ENCODE measurements at places on chromosomes 7 and 10. TPM values are rescaled to one million over a fixed set of nuclear protein-coding genes. Genes with fewer than 3 reads are reported as not detected.

DNA sequence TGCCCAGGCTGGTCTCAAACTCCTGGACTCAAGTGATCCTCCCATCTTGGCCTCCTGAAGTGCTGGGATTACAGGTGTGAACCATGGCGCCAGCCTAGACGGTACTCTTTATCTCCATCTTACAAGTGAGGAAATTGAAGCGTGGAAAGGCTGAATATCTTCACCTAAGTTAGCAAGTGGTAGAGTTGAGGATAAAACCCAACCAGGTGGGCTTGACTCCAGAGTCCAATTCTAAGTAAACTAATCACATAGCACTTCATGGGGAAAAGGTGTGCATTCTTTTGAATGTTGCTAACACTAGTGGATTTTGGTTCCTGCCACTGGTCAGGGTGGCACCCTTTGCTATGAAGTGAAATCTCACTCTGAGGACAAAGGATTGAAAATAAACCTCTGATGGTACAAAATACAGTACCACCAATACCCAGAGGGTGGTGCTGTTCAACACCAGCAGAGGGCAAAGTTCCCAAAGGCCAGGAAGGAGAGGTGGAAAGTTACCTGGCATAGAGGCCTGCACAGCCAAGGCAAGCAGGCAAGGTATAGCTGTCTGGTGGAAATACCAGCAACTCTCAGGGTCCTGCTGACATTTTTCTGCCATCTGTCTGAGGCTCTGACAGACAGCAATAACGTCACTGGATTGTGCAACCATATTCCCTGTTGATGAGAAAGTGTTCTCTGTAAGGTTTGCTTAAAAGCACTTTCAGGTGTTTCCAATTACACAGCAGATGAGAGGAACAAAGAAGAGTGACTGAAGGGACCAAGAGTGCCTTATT, 17.6 kb downstream of the ZDHHC16 start:
- no peaks in the 10 kb centered on the region for H3K27me3 ChIP-seq
- H3K4me3 ChIP-seq, result no peak overlapping the region
- H3K4me1 ChIP-seq, result peaks cover 11% of the 10 kb centered on the region
- peak; percentile 73 for DNase-seq

DNA sequence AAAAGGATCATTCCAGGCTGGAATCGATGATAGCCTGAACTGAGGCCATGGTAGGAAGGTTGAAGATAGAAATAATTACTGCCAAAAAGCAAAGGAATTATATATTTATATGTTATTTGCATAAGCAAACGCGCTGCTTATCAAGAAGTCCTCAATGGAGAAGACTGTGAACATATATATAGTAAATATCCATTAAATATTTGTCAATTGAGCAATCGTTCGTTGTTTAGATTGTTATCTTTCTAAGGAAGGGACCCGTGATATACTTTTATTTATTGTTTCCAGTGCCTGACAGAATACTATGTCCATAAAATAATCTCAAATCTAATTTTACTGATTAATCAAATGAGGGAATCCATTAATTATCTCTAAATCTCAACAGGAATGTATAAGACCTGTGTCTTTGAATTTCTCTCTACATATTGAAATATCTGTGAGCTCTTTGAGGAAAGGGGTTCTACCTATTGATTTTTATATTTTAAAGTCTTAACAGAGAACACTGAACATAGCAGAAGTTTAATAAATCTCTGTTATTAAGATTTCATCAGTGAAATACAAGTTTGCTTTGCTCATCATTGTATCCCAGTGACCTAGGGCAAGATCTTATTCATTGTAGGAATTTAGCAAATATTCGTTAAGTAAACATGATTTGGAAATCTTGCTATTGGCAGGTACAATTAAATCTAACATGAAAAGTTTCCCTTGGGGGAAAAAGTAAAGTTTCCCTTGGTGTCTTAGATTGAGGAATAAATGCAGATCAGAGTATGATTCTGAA, 12.0 kb upstream of the HERC4 start:
- no peak overlapping the region for H3K27ac ChIP-seq
- H3K27me3 ChIP-seq, result no peaks in the 10 kb centered on the region
- H3K36me3 ChIP-seq, result no peaks in the 10 kb centered on the region
- no peak overlapping the region for H3K4me3 ChIP-seq
- no peaks in the 10 kb centered on the region for H3K4me1 ChIP-seq

DNA sequence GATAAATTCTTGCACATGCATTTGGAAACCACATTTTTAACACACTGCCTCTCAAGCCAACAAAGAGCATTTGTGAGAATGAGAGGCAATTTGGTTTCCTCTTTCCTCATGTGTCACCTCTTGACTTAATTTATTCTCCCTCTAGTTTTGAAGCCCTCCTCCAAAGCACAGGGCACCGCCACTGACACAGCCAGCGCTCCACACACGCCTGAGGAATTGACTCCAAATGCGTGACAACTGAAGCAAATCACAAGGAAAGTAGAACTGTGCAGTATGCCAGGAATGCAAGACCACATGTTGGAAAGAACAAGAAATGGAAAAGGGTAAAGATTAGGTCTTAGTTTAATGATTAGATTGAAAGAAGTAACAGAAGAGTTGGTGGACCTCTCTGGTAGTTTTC, 173.3 kb downstream of the LSM5 start:
- H3K27ac ChIP-seq, result no peak overlapping the region
- peak; percentile 33 for DNase-seq
- no peaks in the 10 kb centered on the region for H3K27me3 ChIP-seq
- no peaks in the 10 kb centered on the region for H3K4me1 ChIP-seq
- no peaks in the 10 kb centered on the region for H3K36me3 ChIP-seq

The CDNF gene
- total RNA-seq, result 2.1 TPM

The GPR85 gene
- 0.31 TPM for total RNA-seq

DNA sequence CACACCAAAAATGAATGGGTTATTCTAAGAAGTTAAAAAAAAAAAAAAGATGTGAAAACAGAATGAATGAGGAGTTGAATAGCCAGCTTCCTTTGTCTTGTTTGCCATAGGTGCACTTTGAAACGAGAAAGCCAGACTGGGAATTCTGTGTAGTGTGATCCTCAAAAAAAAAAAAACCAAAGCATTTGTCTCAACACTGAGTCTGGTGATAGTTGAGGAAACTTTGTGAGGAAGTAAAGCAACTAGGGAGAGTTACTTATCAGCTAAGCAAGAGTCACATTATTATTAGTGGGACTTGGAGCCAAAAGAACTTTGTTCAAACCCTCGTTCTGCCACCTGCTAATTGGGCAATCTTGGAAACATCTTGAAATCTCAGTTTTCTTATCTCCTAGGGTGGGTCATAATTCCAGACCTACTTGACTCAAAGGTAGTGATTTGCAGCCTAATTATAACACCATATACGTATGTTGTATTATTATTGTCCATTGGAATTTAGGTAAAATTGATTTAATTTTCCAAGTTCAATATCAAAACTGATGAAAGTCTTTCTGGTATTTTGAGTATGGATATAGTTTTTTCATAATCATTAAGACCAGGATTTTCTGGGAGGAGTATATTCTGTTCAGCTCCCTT, 99.8 kb upstream of the GJD4 start:
- H3K4me3 ChIP-seq, result no peak overlapping the region
- no peaks in the 10 kb centered on the region for H3K27me3 ChIP-seq
- H3K27ac ChIP-seq, result no peak overlapping the region

The TAC1 gene
- total RNA-seq, result 2.0 TPM

GRCh38 chr7:120320218-120320961, 47.4 kb downstream of the KCND2 start:
- H3K4me3 ChIP-seq, result no peak overlapping the region
- no peaks in the 10 kb centered on the region for H3K27me3 ChIP-seq
- H3K4me1 ChIP-seq, result no peaks in the 10 kb centered on the region
- no peak for DNase-seq

GRCh38 chr10:129883029-129883428, 81.0 kb downstream of the EBF3 start:
- no peaks in the 10 kb centered on the region for H3K4me1 ChIP-seq
- DNase-seq, result no peak
- no peak overlapping the region for H3K27ac ChIP-seq
- H3K36me3 ChIP-seq, result no peaks in the 10 kb centered on the region
- H3K27me3 ChIP-seq, result peaks cover 3% of the 10 kb centered on the region

DNA sequence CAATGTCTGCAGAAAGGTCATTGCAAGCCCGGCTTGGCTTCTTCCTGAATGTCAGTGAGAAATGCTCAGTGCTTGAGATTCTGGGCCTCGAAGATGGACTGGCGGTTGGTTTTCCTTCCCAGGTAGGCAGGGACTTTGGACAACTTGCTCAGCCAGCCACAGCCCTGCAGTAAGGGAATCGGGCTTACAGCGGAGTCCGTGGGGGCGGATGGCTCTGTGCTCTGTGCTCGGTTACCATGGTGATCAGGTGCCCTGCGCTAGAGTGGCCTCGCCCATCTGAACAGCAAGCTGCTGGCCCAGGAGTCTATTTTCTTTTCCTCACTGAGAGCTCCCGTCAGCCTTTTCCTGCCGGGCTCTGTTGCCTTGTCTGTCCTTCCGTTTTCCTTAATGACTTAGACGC, 77.8 kb upstream of the SH2B2 start:
- H3K4me1 ChIP-seq, result peaks cover 3% of the 10 kb centered on the region
- H3K4me3 ChIP-seq, result no peak overlapping the region
- H3K27me3 ChIP-seq, result no peaks in the 10 kb centered on the region
- H3K36me3 ChIP-seq, result no peaks in the 10 kb centered on the region
- DNase-seq, result peak; percentile 87
- no peak overlapping the region for H3K27ac ChIP-seq

The PTPN20 gene
- total RNA-seq, result 1.9 TPM

The LIPN gene
- 0.41 TPM for total RNA-seq

The ZNF277 gene
- total RNA-seq, result 25.0 TPM

GRCh38 chr7:8125680-8126444, 136.1 kb downstream of the ICA1 start:
- no peaks in the 10 kb centered on the region for H3K36me3 ChIP-seq
- H3K27me3 ChIP-seq, result no peaks in the 10 kb centered on the region
- no peak for DNase-seq

GRCh38 chr10:72079356-72079755, 9.0 kb downstream of the SPOCK2 start:
- no peaks in the 10 kb centered on the region for H3K36me3 ChIP-seq
- peak; percentile 81 for DNase-seq
- H3K27ac ChIP-seq, result no peak overlapping the region
- H3K4me3 ChIP-seq, result no peak overlapping the region
- no peaks in the 10 kb centered on the region for H3K4me1 ChIP-seq
- H3K27me3 ChIP-seq, result no peaks in the 10 kb centered on the region

- DNase-seq, result no peak
- no peaks in the 10 kb centered on the region for H3K4me1 ChIP-seq
- H3K4me3 ChIP-seq, result no peak overlapping the region
- no peak overlapping the region for H3K27ac ChIP-seq
Observed at GRCh38 chr7:85175217-85175616, 11.6 kb downstream of the SEMA3D start.

The TET1 gene
- total RNA-seq, result 2.2 TPM

GRCh38 chr7:148754912-148755311, 56.2 kb downstream of the CUL1 start:
- no peaks in the 10 kb centered on the region for H3K4me1 ChIP-seq
- no peak overlapping the region for H3K4me3 ChIP-seq
- H3K27ac ChIP-seq, result no peak overlapping the region
- no peaks in the 10 kb centered on the region for H3K27me3 ChIP-seq
- H3K36me3 ChIP-seq, result peaks cover 17% of the 10 kb centered on the region

DNA sequence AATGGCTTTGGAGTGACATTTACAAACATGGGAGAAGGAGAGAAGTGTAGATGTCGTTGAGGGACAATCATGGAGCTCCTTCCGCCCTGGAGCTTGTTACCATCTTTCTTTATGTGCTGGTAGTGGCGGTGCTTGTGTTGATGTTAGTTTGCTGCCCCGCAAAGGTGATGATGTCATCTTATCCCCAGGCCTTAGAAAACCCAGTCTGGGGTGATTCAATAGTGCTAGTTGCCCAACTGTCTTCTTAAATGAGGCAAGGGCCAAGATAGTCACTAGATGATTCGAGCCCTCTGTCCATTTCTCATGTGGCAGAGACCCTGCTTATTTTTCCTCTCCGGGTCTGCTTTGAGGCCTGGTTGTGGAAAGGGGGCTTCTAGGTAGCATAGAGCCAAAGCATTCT, 277.4 kb downstream of the CCSER2 start:
- H3K36me3 ChIP-seq, result no peaks in the 10 kb centered on the region
- no peak overlapping the region for H3K4me3 ChIP-seq
- H3K27me3 ChIP-seq, result no peaks in the 10 kb centered on the region
- no peak for DNase-seq

DNA sequence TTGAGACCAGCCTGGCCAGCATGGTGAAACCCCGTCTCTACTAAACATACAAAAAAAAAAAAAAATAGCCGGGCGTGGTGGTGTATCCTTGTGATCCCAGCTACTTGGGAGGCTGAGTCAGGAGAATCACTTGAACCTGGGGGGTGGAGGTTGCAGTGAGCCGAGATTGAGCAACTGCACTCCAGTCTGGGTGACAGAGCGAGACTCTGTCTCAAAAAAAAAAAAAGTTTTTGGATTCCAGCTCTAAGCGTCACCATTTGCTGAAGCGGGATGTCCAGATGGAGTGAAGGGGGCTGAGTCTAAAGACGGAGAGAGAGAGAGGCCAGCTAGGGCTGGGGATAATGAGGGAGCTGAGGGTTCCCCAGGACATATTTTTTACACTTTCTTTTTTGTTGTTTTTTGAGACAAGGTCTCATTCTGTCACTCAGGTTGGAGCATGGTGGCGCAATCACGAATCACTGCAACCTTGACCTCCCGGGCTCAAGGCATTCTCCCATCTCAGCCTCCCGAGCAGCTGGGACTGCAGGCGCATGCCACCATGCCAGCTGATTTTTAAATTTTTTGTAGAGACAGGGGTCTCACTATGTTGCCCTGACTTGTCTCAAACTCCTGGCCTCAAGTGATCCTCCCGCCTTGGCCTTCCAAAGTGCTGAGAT, 9.4 kb upstream of the HK1 start:
- no peaks in the 10 kb centered on the region for H3K36me3 ChIP-seq
- no peak overlapping the region for H3K27ac ChIP-seq
- H3K4me3 ChIP-seq, result no peak overlapping the region
- H3K27me3 ChIP-seq, result no peaks in the 10 kb centered on the region
- H3K4me1 ChIP-seq, result no peaks in the 10 kb centered on the region

- no peak overlapping the region for H3K4me3 ChIP-seq
- DNase-seq, result no peak
- H3K36me3 ChIP-seq, result no peaks in the 10 kb centered on the region
- no peaks in the 10 kb centered on the region for H3K27me3 ChIP-seq
- no peaks in the 10 kb centered on the region for H3K4me1 ChIP-seq
- H3K27ac ChIP-seq, result no peak overlapping the region
Observed at GRCh38 chr10:23390809-23391208, 46.2 kb upstream of the C10orf67 start.

DNA sequence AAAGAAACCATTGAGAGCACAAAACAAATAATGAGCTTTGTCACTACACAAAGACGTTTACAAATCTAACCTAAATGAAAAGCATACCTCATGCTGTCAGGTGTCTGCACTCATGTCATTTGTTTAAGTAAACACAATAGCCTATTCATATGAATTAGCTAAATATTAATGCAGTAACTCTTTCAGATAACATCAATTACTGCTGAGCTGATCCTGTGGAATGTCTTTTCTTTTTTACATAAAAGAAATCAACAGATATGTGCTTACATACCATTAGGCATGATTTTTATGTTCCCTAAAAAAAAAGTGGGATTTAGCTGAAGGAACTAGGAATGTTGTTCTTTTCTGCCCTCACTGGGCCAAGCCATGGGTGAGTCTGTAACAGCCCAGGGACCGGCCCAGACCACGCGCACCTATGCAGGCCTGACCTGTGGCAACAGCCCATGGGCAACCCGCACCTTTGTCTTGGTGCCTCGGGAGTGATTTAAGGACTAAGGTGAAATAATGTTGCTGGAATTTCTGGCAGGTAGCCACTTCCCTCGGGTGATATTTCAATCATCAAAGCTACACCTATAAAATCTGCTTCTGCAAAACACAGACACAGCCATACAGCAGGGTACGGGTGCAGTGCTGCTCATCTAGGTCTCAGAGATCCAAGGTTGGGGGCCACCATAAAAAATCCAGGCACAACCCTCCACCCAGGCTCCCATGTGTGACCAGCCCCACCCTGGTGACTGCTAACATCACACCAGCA, 44.6 kb downstream of the FGFR2 start:
- H3K4me1 ChIP-seq, result peaks cover 9% of the 10 kb centered on the region
- no peaks in the 10 kb centered on the region for H3K27me3 ChIP-seq
- peaks cover 4% of the 10 kb centered on the region for H3K36me3 ChIP-seq
- DNase-seq, result peak; percentile 66

Data from kidney (tissue), 22 donors.